Pancreas (tissue), 10 donors: ENCODE measurements at places on chromosomes 7 and 10. TPM values are rescaled to one million over a fixed set of nuclear protein-coding genes. Genes with fewer than 3 reads are reported as not detected.

The TIAL1 gene
- total RNA-seq = 64.0 TPM

The COL17A1 gene
- total RNA-seq = not detected

The MEOX2 gene
- 1.6 TPM for total RNA-seq

The PFKP gene
- 8.8 TPM for total RNA-seq

The GRID2IP gene
- 0.55 TPM for total RNA-seq

The FAM25G gene
- not detected for total RNA-seq

GRCh38 chr7:114789871-114790311, 132.0 kb upstream of the MDFIC start:
- DNase-seq = no peak

DNA sequence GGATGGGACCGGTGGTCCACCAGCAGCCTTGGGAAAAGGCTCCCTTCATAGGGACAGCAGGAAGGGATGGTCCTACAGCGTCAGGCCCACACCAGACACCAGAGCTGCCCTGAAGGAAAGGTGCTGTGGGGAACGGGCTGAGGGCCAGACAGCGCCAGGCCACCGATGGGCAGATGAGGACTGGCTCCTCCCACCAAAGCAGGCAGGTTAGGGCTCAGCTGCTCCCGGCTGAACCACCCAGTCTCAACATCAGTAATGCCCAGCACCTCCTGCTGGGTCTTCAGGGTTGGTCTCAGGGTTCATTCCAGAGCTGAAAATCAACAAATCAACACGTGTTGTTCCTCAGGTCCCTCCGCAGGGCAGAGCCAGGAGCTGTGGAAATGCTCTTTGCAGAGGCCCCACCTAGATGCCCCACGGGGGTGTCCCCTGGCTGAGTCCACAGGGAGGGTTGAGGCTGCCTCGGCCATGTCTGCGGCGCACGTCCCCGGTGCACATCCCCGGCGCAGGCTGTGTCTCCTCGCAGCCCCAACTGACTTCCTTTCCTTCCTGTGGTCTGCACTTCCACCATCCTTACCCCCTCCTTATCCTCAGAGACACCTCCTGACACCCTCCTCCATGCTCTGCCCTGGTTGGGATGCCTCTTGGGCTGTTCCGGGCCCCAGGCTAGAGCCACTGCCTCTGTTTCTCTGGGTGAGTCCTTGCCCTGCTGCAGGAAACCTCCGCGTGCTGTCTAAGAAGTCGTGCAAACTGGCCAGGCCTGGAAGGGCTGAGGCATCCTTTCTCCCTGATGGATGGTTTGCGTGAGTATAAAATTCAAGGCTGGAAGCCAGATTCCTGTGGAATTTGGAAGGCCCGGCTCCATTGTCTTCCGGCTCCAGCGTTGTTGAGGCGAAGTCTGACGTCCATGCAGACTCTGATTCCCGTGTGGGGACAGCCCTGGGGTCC, 32.8 kb upstream of the CFAP46 start:
- DNase-seq = no peak

GRCh38 chr7:73870041-73870492, 9.1 kb downstream of the TMEM270 start:
- no peak for DNase-seq

GRCh38 chr10:3294919-3295581, 122.5 kb upstream of the PITRM1 start:
- no peak for DNase-seq

DNA sequence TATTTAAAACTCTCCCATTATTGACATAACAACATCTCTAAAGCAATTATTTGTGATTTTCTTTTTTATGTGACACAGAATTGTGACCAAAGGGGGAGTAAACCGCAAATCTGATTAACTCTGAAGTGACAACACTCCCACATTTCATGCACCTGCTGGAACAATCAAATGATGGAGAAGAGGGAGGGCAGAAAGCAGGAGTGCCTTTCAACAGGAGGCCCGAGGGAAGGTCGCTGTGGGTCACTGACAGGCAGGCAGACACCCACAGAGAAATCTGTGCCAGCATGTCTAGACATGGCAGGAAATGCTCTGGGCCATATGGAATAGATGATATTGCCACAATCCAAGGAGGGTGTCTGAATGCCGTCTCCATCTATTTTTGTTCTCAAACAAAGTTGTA, 247.3 kb downstream of the DOCK4 start:
- DNase-seq = no peak

GRCh38 chr7:116588641-116589594, 64.1 kb downstream of the CAV1 start:
- no peak for DNase-seq

DNA sequence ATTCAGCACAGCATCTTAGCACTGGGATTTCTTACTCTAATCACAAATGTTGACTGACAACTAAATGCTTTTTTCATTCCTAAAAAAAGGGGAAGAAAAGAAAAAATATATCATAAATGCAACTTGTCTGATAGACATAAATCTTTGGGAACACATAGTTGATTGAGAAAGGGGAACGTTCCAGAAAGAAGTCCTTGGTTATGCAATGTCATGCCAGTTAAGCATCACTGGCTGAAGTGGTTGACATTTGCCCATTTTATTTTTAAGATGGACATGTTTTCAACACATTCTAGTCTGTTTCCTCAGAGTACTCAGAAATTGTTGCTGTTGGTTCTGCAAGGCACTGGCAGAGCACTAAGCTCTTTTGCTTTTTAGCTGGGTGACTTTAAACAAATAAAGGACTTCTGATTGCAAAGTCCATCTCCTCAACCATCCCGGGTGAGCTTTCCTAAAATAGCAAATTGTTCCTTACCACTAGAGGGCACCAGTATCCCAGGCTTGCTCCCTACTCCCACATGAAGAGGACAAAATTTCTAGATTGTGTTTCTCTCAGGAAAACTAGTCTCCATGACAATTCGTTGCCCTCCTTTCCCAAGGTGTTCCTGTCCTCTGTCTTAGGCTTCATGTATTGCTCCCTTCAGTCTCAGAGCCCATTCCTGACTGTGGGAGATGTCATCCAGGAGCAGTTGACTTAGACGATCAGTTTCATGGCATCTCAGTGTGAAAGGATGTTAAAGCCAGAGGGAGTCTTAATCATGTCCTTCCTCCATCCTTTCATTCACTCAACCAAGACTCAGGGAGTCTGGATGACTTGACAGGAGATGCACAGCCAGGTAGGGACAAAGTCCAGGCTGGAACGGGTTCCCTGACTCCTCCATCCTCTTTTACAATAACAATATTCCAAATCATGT, 23.9 kb downstream of the OPALIN start:
- no peak for DNase-seq

DNA sequence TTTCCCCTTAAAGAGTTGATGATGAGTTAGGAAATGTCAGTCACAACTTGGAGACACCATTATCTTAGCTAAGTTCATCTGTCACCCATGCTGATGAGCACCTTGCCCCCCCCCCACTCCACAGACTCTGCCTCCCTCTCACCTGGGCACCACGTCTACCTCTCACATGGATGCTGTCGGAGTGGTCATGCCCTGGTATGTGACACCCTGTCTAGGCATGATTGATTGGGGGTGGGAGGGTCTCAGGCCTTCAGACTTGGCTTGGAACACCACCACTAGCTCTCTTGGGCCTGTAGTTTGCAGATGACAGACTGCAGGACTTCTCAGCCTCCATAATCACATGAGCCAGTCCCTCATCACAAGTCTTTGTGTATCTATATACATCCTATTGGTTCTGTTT, 78.0 kb downstream of the WDR37 start:
- DNase-seq = no peak

DNA sequence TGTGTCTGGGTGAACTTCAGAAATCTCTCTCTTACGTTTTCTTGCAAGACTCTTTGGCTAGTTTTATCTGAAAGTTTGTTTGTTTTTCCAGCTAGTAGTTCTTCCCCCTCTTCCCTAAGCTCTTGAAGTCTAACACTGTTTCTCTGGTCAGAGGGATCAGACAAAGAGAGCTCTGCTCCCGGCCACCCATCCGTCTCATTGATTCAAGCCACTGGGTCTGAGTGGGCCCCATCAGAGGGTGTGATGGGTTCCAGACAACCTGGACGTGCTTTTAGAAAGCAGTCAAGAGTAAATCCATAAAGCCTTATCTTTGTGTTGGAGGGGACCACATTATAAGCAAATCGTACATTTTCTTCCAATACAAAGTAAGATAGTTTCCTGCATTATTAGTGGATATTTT, 242.6 kb upstream of the C7orf33 start:
- no peak for DNase-seq

- no peak for DNase-seq
Observed at GRCh38 chr7:135862586-135863340, 114.2 kb upstream of the FAM180A start.

GRCh38 chr7:113410796-113411195, 292.4 kb upstream of the SMIM30 start:
- DNase-seq = no peak

GRCh38 chr7:55501611-55502010, 70.7 kb downstream of the VOPP1 start:
- DNase-seq = no peak

DNA sequence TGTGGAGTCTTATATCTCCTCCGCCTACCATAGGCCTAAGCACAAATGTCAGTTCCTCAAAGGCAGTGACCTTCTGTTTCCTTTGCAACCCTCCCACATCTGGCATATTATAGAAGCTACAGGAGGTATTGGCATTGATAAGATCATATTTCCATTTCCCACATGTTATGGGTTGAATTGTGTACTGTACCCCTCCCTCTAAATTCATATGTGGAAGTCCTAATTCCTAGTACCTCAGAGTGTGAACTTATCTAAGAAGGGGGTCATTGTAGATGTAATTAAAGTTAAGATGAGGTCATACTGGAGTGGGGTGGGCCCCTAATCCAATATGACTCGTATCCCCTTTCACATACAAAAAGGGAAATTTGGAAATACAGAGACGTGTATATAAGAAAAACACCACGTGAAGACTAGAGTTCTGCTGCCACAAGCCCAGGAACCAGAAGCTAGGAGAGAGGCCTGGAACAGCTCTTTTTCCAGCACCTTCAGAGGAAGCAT, 6.1 kb upstream of the LAMB4 start:
- DNase-seq = no peak

DNA sequence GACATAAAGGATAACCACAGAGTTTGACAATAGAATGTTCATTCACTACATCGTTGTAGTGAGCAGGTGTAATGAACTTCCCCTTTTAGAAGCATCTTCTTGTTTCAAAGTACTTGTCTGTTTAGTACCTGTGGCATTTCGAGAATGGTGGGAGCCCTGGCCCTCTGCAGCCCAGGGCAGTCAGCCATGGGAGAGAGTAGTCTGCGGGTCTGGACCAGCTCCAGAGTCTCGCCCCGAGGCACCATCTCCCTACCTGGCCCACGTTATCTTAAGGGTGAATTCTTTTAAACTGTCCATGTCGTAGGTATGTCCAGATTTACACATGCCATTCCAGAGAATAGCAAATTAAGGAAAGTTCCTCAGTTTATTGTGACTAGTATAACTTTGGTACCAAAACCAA, 99.7 kb downstream of the BMPR1A start:
- DNase-seq = no peak

DNA sequence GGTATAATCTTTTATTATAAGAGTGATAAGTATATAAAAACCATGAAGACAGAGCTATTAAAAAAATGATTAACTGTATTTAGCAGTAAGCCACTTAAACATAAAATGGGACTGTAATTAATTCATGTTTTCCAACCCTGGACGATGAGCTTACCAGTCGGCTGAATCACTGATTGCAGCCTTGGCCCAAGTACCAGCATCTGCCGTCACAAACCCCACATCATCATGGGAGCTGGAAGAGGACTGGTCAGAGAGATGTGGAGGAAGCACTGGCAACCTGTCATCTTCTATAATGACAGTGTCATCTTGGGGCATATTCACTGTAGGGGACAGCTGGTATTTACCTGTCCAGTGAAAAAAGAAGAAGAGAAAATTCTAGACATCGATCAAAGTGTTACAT, 473.6 kb downstream of the PARD3 start:
- DNase-seq = no peak

DNA sequence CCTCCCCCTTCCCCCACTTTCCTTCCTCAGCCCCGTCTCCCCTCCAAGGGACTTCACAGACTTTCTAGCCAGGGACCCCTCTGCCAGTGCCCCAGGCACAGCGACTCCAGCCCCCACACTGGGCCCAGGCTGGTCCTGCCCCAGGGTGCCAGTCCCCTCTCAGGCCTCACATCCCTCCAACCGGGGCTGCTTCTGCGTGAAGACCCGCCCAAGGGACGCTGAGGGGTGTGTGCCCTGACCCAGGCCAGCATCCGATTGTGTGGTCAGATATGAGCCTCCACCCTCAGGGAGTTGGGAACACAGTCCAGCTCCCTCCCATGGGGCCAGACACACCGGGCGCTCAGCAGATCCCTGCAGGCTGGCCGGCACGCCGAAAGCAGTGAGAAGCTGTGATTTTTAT, 97.0 kb downstream of the MICALL2 start:
- no peak for DNase-seq

- DNase-seq = no peak
Observed at GRCh38 chr7:119630406-119630969, 642.5 kb upstream of the KCND2 start.

DNA sequence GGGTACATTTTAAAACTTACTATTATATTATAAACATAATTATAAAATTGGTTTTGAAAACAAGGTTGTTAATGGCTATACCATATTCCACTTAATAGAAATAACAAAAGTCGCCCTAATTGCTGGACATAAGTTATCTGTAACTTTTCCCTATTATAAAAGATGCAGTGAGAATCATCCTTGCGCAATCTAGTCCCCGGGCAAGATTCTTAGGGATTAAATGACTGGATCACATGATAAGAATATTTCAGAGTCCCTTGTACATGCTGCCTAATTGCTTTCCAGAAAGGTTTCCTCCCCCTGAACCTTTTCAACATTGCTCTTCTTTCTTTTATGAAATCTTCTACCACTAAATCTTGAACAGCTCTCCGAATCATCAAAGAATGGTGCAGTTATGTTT, 479.8 kb upstream of the MKI67 start:
- DNase-seq = no peak

DNA sequence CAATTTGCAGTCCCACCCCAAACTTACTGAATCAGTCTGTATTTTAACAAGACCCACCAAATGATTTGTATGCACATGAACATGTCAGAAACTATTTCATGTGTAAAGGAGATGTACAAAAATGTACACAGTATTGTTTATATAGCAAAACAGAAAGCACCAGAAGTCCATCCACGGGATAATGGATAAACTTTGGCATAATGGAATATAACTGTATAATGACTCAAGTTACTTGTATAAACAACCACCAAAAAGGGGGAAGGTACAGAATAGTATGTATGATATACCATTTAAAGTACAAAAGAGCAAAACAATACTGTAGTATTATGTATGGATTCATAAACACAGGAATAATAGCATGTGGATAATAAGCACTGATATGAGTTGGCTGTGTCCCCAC, 22.4 kb downstream of the NUP42 start:
- no peak for DNase-seq

- DNase-seq = no peak
Observed at GRCh38 chr7:151468217-151469018, 28.5 kb upstream of the CRYGN start.

- no peak for DNase-seq
Observed at GRCh38 chr10:132469197-132469884, 68.2 kb upstream of the INPP5A start.
